ENCODE measurements at places on chromosomes 16 and 17. TPM values are rescaled to one million over a fixed set of nuclear protein-coding genes. Genes with fewer than 3 reads are reported as not detected.
A peak's percentile ranks its signal among the peaks of the same experiment; 100 is the strongest.

DNA sequence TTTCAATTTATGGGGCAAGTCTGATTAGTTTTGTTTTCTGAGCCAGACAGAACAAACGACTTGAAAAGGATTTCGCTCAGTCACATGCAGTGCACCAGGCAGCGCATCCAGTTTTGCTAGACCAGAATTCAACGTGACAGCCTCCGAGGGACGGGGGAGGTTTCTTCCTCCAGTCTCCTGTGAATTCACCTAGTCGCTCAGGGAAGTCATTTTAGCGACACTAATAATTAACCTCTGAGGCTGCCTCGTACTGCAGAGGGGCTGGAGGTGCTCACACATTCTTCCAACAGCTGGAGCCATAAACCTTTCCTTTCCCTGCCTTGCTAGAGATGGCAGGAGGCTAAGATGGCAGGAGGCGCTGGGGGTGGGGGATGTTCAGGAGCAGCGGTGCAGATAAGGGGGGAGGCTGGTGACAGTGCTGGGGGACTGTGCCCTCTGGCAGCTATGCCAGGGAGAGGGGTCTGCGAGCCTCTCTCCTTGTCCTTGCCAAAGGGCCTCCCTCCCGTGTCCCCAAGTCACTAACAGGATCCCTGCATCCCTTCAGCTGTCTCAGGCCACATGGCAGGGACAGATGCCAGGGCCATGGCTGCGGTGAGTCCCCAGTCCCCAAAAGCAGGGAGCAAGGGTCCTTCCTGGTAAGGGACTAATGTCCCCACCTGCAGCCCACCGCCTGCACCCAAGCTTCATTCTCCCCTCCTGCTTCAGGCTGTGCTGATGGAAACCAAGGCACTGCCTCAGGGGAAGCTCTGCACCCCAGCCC lies 24.0 kb downstream of the MXRA7 start:
- peaks cover 83% of the 10 kb centered on the region for H3K4me1 ChIP-seq
- peaks cover 17% of the 10 kb centered on the region for H3K36me3 ChIP-seq
- H3K27me3 ChIP-seq, result no peaks in the 10 kb centered on the region
- peak; percentile 27 for DNase-seq

GRCh38 chr17:20116683-20117309 lies 107.6 kb downstream of the SPECC1 start:
- H3K27ac ChIP-seq, result no peak overlapping the region
- H3K4me3 ChIP-seq, result no peak overlapping the region
- H3K27me3 ChIP-seq, result no peaks in the 10 kb centered on the region
- DNase-seq, result peak; percentile 46
- H3K36me3 ChIP-seq, result no peaks in the 10 kb centered on the region

GRCh38 chr16:51327001-51327400 lies 175.9 kb upstream of the SALL1 start:
- no peak overlapping the region for H3K4me3 ChIP-seq
- no peak for DNase-seq
- no peaks in the 10 kb centered on the region for H3K27me3 ChIP-seq

DNA sequence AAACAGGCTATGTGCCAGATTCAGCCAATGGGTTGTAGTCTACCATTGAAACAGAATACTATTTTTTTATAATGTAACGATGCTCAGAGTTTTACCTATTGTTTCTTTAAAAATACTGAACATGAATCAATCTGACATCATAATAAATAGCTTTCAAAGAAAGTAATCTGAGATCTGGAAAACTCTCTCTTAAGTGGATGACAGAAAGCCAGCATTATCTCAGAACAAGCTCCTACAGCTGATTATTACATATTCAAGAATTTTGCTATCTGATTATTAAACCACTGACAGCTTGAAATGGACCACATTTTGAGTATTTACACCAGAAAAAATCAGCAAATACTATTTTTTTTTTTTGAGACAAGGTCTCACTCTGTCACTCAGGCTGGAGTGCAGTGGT lies 484.2 kb upstream of the SOX9 start:
- no peaks in the 10 kb centered on the region for H3K27me3 ChIP-seq
- H3K36me3 ChIP-seq, result no peaks in the 10 kb centered on the region
- H3K4me1 ChIP-seq, result peaks cover 14% of the 10 kb centered on the region
- no peak overlapping the region for H3K27ac ChIP-seq

Gene CAMTA2
- total RNA-seq, result 21.7 TPM

Gene SLFN12L
- total RNA-seq, result 1.9 TPM

All from thyroid gland (tissue), 4 donors.